Karpas-422 (cell line): ENCODE measurements at places on chromosomes 3 and 15. TPM values are rescaled to one million over a fixed set of nuclear protein-coding genes. Genes with fewer than 3 reads are reported as not detected.
A peak's percentile ranks its signal among the peaks of the same experiment; 100 is the strongest.

- DNase-seq: no peak
Measured at GRCh38 chr15:99454941-99455788, 110.6 kb upstream of the MEF2A start.

DNA sequence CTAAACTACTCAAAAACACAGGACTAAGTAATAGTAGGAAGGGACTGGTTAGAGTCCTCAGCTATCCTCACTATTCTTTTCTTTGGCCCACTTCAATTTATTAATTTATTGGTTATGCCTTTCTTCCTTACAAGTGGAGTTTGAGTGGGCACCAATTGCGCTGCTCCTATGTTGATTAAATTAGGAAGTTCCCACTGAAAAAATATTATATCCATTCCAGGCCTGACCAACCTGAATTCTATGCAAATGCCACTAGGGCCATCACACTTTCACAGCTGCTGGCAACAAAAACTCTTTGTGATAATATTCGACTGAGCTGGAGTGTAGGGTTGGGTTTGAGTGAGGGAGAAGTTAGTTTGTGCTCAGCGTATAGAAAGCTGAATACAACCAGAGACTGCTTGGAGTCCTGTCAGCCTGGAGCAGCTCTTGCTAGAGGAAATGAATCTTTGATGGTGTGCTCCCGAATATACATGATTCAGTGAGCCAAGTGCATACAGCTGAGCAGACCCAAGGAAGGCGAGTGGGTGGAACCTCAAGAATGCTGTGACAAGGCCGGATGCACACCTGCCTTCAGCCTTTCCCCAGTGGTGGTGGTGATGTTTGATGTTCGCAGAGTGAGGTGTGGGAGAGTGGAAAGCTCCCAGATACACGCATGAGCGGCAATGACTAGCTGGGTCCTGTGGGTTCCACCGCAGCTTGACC, 1.5 kb downstream of the ARHGEF3 start:
- DNase-seq: no peak

Gene GP9
- not detected in 2 replicates for total RNA-seq

- DNase-seq: no peak
Measured at GRCh38 chr3:16654976-16655375, 49.8 kb upstream of the DAZL start.

GRCh38 chr15:43792761-43793476, 799 bp downstream of the SERF2 start:
- DNase-seq: peak; percentile 63

Gene TMCO5A
- total RNA-seq: not detected in 2 replicates

DNA sequence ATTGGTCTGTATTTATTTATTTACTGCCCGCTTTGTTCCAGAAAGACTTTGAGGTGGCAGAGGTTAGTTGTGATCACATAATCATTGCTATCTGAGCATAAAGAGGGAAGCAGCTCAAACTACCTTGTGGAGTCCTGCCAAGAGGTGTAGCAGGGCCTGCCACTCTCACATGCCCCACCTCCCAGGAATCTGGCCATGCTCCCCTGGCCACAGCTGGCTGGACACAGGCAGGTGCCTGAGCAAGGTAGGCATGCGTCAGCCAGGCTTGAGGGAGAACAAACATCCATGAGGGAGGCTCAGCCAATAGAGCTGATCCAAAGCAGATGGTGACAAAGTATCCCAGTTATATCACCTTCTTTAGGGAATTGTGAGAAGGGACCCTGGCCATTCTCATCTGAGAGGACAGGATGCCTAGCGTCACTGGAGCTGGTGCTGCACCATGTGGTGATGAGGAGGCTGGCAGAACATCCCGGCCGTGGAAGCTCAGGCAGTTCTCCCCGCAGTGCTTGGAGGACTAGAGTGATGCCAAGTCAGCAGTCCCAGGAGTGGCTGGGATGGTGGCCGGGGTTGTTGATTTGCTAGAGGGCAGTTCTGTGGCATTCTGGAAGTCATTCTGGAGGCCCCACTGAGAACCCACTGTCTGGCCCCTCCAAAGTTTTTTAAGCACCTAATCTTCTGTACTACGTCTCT, 6.8 kb upstream of the POLG start:
- DNase-seq: no peak

Gene DIPK2A
- total RNA-seq: 41.9 and 51.6 TPM in 2 replicates

DNA sequence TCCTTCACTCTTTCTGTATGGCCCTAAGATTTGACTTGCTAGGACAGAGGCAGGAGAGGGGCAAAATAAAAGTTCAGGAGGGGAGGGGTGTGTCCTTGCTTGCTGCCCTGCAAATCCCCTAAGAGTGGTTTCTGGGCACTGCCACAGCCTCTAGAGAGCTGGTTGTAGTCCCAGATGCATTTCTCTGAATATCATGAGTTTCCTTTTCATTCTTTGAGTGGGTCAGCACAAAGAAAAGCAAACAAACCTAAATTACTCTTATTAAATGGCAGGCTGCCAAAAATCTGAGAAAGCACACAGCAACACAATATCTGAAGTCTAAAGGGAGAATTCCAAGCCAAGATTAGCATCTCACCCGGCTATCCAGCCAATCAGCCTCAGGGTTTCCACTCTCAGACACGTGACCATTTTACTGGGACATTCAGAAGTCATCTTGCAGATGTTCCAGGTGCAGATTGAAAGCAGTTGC, 919.3 kb downstream of the TUSC7 start:
- DNase-seq: no peak

- DNase-seq: no peak
Measured at GRCh38 chr3:50259432-50260026, 9.4 kb upstream of the SEMA3B start.
